Stimulated activated CD4-positive, alpha-beta T cell treated with anti-CD3 and anti-CD28 coated beads, Interleukin-1b, Interleukin-23, amount 100 ng/mL, for 1 hour (primary cell): ENCODE measurements at places on chromosomes 7 and 10.

DNA sequence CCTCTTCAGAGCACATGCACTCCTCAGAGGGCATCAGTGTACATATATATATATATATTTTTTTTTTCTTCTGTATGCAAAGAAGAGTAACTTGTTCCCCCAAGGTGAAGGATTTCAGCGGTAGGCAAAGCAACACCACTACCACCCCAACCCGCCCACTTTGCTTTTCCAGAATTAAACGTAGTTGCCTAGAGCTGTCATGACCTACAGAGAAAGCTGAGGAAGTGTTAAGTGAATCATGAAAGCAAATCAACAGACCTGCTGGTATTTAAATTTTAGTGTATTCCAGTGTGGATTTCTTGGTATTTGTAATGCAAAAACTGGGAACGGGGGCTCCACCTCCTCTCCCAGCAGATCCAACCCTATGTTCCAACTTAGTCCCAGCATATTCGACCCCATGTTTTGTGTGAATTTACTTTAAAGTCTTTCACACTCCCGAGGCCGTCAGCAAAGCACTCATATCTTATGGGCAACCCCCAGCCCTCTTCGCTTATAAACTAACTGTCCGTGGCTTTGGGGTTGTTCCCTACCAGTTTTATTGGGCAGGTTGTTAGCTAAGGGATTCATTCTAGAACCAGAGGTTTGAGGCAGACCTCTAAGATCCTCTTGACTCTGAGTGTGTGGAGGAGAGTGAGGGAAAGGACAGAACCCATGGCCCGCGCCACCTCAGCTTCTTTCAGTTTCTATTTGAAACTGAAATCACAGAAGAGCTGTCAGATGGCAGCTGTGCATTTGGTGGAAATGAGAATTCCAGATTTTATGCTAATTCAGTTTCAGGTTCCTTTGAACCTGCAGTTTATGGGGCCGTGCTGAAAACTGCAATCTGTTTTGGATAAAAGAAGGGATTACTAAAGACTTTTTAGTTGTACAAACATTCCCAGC, 450.2 kb upstream of the GALNT17 start:
- DNase-seq: no peak

DNA sequence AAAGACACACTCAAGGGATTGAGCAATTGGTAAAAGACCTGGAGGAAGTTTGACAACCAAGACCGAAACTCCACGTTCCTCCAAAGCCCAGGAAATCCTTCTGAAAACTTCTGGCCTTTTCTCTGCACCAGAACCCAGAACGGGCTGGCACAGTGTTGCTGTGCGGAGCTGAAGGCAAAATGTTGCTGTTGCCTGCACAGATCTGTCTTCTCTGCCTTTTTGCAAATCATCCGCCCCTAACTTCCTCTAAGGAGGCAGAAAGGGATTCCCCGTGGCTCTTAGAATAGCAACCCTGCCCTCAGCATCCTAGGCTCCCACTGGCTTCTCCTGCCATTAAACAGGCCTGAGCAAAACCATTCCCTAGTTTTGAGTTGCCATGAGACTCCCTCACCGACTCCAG, 44.9 kb downstream of the FIGNL1 start:
- no peak for DNase-seq

GRCh38 chr7:70696201-70696754, 435.7 kb upstream of the GALNT17 start:
- no peak for DNase-seq

DNA sequence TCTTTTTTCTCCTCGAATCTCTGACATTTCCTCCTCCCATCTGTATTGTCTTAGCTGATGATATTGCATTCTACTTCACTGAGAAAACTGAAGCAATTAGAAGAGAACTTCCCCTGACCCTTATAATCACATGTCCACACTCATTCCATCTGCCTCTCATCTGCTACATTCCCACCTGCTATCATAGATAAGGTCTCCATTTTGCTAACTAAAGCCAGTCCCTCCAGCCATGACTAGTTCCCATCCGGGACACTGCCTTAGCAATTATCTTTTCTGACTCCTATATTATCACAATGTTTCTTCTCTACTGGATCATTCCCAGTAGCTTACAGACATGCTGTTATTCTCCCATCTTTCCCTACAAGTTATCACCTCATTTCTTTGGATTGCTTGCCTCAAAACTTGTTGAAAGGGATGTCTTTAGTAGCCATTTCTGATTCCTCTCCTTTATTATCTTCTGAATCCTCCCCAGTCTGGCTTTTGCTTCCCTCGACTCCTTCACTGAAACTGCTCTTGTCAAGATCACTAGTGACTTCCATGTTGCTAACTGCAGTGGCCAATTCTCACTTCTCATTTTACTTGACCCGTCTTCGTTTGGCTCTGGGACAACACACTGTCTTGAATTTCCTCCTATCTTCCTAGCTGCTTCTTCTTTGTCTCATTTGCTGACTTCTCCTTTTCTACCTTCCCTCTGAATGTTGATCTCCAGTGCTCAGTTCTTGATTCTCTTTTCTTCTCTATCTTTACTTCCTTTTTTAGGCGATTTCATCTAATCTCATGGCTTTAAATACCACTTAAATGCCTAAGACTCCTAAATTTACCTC, 35.9 kb downstream of the FZD1 start:
- DNase-seq: no peak

- DNase-seq: no peak
Observed at GRCh38 chr10:24643679-24644209, 79.9 kb downstream of the ARHGAP21 start.

DNA sequence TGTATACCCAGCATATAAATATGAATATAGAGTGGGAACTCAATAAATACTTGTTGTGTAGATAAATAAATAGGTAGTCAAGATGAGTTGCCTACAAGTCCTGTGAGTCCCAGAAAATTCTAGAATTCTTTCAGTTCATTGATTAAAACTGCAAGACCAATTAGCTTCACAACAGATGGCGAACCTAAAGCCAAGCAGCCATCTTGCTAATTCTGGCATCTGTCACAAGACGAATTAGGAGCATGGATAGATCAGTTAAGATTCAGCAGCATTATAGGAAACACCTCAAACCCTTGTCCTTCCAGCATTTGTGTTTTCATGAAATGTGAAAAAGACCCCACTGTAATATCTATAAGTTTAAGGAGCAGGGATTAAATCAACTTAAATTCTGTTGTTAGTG, 552.7 kb downstream of the MAGI2 start:
- DNase-seq: no peak

- no peak for DNase-seq
Observed at GRCh38 chr10:95356190-95356955, 65.6 kb upstream of the PDLIM1 start.

DNA sequence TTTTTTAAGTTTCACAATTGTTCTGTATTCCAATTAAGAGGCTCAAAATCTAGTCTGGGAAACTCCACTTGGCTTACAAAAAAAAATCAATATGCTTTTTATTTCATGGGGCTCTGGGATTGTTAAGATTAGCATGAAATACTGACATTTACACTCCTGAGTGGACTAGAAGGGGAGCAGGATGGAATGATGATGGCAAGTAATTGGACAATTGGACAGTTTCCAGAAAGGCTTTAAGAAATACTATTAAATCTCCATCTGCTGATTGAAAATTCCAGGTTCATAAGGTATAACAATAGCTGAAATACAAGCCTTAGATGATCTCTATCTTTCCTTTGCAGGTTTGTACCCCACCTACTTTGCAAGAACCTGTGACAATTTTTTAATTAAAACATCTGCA, 184.4 kb downstream of the LRRTM3 start:
- DNase-seq: no peak

DNA sequence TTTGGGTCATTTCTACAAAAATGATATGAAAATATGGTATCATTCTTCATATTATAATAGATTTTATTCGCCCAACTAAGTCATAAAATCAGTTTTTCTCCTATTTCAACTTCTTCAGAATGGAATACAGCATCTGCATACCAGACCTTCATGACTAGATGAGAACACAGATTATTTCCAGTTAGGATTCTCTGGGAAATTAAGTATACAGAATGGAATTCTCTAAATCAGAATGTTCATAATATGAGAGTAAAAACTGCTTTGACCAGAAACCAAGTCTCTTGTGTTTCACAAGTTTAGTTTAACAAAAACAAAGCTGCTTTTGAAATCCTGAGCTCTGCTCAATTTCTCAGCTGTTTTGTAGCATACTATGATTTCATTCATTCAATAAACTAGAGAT, 160.3 kb upstream of the SEMA3A start:
- DNase-seq: no peak

DNA sequence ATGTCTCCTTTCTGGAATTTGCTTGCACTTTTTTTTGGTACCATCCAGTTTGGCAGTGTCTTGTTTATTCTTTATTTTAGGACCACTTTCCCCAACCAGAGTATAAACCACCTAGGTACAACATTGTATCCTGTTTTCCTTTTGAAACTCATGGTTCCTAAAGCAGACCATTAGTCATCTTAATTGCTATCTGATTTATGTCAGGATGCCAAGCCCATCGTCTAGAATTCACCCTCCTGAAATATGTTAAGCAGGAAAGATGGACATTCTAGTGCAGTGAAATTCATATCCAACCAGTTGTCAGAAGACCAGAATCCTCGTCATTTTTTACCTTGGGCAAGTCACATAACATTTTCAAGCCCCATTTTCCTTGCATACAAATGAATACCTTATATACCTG, 223.6 kb upstream of the KMT2E start:
- no peak for DNase-seq

DNA sequence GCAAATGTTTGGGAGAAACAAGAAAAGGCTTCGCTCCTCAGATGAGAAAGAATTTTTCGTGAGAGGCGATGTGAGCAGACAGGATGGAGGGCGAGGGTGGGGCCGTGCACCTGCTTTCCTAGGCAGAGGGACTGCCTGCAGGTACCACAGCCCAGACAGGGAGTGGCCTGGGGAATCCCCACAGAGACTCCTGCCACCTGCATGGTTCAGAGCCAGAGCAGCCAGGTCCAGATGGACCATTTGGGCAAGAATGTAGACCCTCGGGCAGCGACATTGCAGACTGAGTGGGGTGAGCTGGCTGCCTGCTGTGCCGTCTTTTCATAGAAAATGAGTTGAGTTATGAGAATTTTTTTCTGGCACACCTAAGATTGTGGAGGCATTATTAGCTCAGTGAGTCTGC, 216.8 kb downstream of the SNX10 start:
- DNase-seq: no peak

DNA sequence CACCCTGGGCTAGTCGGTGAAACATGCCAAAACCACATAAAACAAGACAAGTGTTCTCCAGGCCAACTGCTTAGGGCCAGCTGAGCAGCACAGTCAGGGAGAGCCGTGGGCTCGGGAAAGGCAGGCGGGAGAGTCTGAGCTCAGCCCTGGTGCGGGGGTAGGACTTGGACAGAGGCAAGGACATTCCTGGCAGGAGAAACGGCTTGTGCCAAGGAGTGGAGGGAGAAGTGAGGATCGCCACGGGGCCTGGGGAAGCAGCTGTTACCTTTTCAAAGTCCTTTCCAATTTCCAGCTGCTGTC, 4.2 kb downstream of the ELN start:
- DNase-seq: no peak

- peak; percentile 11 for DNase-seq
Observed at GRCh38 chr7:30348083-30348560, 63.7 kb downstream of the ZNRF2 start.

DNA sequence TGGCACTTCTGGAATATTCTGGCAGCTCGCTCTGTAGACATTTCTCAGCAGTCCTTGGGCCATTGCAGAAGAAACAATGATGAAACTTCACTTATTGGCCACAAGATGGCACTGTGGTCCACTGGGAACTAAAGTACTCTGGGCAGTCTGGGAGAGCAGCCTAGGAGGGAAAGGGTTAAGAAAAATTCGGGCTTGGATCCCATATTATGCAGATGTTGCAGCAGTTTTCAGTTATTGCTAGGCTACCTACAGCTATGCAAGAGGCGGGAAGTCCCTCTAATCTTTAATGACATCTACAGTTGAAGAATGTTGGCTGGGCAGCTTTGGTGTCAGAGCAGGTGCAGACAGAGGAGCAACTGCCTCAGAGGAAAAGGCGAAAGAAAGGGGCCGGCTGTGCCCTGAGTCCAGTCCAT, 201.7 kb upstream of the PRSS58 start:
- no peak for DNase-seq

GRCh38 chr7:131816391-131817007, 260.1 kb upstream of the PODXL start:
- no peak for DNase-seq

- DNase-seq: no peak
Observed at GRCh38 chr10:84375011-84375410, 46.6 kb downstream of the CCSER2 start.

DNA sequence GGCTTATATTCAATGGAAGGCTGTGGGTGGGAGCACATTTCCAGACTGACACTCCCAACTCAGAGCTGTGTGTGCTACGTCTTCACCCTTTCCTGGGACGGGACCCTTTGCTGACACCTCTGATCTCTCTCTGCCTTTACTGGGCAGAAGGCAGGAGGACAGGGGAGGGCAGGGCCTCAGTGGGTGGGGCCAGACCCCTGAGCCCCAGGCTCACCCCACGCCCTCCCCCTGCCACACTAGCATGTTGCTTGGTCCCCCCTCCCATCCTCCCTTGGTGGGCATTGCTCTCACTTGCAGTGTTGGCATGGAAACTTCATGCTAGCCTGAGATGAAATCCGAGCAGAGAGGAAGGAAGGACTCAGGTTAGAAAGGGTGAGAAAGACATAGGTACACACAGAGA, 18.4 kb downstream of the TMEM273 start:
- no peak for DNase-seq

- no peak for DNase-seq
Observed at GRCh38 chr7:108347616-108348015, 108.6 kb downstream of the NRCAM start.

- DNase-seq: no peak
Observed at GRCh38 chr7:130381468-130382312, 1.4 kb downstream of the CPA1 start.

GRCh38 chr10:124918191-124918830, 23.6 kb upstream of the ZRANB1 start:
- DNase-seq: no peak

- DNase-seq: no peak
Observed at GRCh38 chr7:116545411-116545993, 20.7 kb downstream of the CAV1 start.

GRCh38 chr7:43700059-43700501, 29.2 kb downstream of the COA1 start:
- no peak for DNase-seq

DNA sequence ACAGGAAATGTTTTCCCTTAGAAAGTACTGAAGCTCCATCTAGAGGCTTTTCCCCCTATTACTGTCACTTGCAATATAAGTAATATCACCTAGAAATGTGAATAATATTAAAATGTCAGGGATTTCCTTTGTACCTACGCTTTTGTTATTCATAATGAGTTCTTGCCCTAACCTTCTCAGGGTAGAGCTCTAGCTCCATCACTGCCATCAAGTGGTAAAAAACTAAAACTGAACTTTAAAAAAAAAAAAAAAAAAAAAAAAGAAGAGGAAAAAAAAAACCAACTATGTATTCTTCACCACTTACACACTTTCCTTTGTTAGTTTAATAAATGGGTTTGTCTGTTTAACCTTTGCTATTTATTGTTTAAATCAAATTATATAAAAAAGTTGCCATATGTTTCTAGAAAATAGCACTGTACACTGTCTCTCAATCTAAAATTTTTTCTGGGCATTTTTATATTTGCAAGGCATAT, 49.9 kb downstream of the DNAJC1 start:
- no peak for DNase-seq
